ENCODE measurements at places on chromosomes 3 and 15.

DNA sequence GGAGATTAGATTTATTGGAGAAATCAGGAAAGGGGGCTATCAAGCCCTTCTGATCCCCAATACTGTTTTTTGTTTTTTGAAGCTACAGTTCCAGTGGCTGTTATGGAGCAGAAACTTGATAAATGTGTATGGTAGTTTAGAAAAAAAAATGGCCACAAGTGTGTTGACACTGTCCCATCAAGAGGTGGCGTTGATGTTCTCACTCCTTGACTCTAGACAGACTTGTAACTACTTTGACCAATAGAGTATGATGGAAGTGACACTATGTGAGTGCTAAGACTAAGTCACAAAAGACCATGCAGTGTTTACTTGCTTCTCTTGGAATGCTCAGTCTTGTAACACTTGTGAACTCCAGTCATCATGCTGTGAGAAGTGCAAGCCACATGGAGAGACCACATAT lies 356.7 kb downstream of the PDCD6IP start:
- DNase-seq: no peak

- DNase-seq: no peak
Measured at GRCh38 chr3:13113346-13114330, 40.4 kb upstream of the IQSEC1 start.

- DNase-seq: no peak
Measured at GRCh38 chr3:52144796-52145735, 9.2 kb downstream of the POC1A start.

GRCh38 chr3:152742368-152743347 lies 92.3 kb upstream of the P2RY1 start:
- DNase-seq: no peak

- no peak for DNase-seq
Measured at GRCh38 chr3:198017090-198017489, 57.1 kb downstream of the LMLN start.

- no peak for DNase-seq
Measured at GRCh38 chr15:33098094-33099058, 96.1 kb downstream of the FMN1 start.
